AG08396 (cell line): ENCODE measurements at places on chromosomes 2 and 18.

DNA sequence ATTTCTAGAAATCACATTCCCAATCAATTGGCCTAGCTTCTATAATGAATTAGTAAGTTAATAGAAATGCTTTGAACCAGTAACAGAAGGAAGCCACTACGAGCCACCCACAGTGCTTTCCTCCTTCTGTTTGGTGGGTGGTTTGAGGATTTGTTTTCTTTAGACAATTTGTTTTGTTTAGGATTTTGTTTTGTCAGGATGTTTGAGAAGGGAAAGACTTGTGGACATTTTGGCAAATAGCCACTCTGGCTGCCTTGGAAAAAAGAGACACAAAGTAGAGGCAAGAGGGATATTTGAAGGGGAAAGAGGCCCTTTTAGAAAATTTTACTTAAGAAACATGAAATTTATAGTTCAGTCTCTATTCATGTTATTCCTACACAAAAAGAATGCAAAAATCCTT is 47.7 kb downstream of the TANK start:
- DNase-seq, result no peak

DNA sequence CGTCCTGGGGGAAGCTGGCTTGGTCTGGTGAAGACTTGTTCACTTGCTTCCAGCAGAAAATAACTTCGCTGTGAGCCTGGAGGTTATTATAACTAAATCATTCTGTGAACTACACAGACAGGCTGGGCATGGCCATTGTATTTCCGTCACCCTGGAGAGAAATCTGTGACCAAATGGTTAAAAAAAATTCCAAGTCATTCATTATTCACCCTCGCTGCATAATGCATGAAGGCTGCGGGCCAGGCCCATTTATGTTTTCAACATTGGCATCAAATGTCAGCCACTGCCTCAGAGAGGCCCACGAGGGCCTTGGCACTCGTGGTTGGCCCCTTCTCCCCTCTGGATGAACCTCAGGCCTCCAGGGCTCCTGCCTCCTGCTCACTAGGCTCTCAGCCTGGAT is 57.7 kb downstream of the RRM2 start:
- no peak for DNase-seq

GRCh38 chr2:144230448-144231085 is 289.4 kb downstream of the ZEB2 start:
- no peak for DNase-seq

DNA sequence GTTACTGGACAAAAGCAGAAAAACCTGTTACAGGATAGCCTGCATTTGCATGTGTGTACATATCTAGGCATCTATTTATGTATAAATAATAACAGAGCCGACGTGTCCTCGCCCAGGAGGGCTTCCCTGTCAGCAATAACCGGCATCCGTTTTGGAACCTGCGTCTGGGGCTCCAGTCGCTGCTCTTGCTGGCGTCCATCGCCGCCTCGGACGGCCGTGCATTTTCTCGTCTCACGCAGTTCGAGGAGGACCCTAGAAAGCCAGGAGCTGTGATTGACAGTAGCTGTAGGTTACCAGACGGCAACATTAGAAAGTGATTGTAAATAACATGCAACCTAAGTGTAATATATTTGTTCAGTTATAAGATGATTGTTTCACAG is 132.6 kb downstream of the NFATC1 start:
- no peak for DNase-seq

GRCh38 chr2:38835990-38836389 is 39.7 kb downstream of the DHX57 start:
- DNase-seq, result no peak

DNA sequence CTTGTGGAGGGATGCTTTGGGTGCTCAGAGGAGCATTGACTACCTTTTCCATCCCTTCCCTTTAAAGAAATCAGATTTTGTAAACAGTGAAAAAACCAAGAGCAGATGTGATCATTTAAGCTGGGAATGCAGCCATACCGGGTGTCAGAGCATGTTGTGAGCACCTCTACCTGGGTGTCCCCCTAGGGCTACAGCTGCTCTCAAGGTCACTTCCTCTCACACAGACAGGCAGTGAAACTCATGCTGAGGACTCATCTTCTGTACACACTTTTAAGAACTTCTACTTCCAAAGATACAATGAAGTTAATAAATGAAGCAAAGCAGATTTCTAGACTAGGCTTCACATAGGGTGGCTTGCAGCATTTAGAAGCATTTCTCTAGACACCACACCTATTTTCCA is 48.4 kb upstream of the FRZB start:
- DNase-seq, result no peak

GRCh38 chr2:128380961-128381938 is 62.6 kb upstream of the HS6ST1 start:
- no peak for DNase-seq

DNA sequence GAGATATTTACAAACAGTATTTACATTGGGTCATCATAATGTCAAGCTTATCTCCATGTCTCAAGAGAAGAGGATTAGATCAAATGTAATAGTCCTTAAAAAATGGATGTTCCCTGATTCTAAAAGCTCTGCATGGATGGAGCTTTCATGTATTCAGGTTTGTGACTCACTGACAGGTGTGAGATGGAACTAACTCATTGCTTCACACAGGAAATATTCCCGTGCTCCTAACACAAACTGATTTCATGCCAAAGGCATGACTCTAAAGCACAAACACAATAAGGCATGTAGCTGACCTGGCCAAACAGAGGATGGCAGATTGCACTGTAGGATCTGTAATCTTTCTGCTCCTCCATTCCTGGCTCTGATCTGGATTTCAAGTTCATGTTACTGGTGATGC is 110.0 kb downstream of the ALK start:
- no peak for DNase-seq

DNA sequence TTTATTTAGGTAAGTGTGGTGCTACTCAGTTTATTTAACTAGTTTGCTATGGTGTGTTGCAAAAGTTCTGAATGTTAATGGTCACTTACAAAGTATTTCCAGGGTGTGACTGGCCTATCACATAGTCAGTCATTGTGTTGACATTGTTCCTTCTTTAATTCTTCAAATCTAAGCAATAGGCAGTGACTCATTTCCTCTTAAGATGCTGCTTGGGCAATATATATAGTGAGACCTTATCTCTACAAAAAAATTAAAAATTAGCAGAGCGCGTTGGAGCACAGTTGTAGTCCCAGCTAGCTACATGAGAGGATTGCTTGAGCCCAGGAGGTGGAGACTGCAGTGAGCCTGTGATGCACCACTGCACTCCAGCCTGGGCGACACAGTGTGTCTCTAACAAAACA is 5.8 kb upstream of the CCDC88A start:
- peak; percentile 45 for DNase-seq

GRCh38 chr18:44767807-44768206 is 87.1 kb downstream of the SETBP1 start:
- no peak for DNase-seq

- peak; percentile 11 for DNase-seq
These were observed 14.8 kb downstream of the COL5A2 start for GRCh38 chr2:189164746-189165145.

DNA sequence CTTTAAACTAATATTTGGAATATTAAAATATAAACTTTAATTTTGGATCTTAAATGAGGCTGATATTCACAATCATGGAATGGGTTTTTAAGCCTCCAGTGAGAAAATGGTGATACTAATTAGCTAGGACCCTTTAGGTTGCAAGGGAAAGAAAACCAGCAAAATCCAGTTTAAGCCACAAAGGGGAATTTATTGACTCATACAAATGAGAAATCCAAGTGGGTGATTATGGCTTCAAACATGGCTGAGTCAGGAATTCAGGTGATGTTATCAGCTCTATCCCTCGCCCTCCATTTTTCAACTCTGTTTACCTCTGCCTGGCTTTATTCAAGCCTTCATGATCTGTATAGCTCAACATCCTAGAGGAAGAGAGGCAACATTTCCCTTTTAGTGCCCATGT is 75.3 kb upstream of the DLX2 start:
- peak; percentile 53 for DNase-seq

GRCh38 chr18:35578481-35578880 is 3.1 kb upstream of the GALNT1 start:
- no peak for DNase-seq

- no peak for DNase-seq
These were observed 27.3 kb downstream of the INO80C start for GRCh38 chr18:35470435-35470834.

DNA sequence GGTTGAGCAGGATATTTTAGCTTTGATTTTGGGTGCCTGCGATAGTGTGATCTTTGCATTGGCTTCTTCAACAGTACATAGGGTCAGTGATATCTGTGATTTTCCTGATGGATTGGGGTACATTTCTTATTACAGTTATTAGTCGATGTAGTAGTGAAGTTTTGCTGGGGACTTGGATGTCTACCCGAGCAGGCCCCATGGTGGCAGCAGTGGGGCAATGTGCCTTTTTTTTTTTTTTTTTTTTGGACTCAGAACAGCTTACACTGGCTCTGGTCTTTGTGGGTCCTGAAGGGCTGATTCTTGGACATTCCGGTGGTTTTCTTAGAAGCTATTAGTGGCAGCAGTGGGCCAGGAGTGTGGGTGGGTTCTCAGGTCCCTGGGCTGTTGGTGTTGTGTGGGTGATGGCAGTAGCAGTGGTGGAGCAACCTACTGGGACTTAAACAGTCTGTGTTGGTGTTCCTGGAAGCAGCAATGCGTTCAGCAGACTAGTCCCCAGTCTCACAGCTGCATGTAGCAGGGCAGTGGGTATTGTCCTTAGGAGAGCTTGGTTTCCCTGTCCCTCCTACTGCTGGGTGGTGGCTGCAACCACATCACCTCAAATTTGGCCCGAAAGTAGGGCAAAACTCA is 53.7 kb upstream of the SLC4A10 start:
- no peak for DNase-seq

GRCh38 chr2:157418239-157418641 is 25.6 kb downstream of the CYTIP start:
- DNase-seq, result no peak

- peak; percentile 27 for DNase-seq
These were observed 250.9 kb downstream of the DSEL start for GRCh38 chr18:67265464-67266245.

DNA sequence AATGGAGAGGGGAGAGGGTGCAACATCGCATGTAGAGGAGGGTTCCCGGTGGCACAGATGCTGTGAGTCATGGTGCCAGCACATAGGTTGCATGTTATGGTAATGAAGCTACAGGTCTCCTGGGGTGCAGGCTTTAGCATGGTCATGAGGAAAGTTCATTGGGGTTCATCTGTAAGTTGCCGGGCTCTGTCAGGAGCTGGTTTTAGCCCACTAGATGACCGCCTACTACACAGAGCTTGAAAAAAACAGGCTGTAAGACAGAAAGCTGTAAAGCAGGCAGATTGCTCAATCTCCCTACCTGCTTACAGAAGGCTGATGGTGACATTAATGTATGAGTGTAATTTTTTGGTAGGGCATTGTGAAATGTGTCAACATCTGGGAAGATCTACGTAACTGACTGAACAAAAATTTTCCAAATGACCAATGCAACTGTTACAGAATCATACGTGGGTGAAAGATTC is 23.9 kb downstream of the DYSF start:
- no peak for DNase-seq

- DNase-seq, result no peak
These were observed 73.1 kb downstream of the MAPRE2 start for GRCh38 chr18:35114305-35114704.

DNA sequence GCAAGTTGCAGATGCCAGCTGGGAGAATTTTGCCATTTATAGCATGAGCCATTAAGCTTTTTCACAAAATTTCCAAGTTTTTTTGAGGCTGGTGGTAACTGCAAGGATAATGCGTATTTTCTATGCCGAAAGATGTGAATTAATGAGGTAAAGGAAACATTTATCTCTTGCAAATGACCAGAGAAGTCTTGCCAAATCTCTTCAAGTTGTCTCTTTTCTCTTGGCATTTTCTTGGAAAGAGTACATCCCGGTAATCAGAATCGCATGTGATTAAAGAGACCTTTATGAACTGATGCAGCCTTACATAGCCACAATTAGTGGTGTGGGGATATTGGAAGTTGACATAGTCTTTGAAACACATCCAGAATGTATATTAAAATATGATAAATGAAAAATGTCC is 136.5 kb upstream of the MMADHC start:
- no peak for DNase-seq

DNA sequence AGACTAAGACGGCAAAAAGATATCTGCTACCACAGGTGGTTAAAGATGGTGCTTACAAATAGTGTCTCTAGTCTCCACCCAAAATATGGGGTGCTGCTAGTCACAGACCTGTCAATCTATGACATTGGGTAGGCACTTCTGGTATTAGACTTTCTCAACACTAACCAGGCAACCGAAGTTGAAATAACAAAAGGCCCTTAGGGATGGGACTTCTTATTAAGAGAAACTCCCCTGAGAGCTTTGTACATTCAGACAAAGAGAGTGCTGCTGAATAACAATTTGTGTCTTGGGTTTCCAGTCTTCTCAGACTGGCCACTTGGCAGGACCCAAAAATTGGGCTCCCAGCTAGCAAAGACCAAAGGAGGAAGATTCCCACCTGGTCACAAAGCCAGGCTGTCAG is 310.0 kb downstream of the CNTNAP5 start:
- DNase-seq, result no peak

DNA sequence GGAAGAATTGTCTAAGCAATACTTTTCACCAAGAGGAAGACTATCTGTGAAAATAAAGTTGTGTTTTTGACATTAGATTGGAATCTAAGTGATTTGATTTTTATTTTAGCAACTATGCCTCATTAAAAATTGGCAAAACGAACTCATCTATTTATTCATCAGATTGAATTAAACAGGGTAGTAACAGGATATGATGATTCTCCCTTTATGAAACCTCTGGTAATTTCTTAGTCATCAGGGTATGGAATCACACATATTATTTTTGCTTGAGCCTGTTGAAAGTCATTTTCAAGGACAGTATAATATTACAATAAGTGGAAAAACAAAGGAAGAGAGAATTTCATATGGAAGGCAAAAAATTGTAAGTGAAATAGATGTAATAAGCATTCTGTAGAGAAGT is 22.0 kb downstream of the ZNF804A start:
- DNase-seq, result no peak

DNA sequence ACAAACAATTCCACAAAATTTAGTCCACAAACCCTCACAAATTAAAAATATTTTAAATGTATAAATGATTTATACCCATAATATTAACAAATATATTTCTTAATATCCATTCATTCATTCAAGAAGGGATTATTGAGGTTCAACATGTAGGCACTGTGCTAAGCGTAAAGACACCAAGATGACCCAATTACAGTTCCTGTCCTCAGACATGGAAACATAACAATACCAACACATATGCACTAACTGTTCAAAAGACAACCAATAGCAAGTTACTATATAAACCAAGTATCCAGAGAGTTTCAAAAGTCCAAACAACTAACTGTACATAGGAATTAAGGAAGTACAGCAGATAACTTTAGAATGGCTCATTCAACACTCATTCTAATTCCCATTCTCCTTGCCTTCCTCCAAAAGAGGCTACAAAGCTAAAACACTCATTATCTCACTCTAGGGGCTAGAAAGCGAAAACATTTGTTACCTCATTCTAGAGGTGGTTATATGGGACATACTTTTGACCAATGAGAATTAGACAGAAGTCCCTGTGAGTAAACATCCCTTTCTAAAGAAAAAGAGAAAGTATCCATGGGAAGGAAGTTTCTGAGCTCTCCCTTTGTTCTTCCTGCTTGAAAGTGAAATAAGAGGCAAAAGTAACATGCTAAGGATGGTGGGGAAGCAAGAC is 292.4 kb downstream of the ZEB2 start:
- DNase-seq, result no peak
